Peyer's patch (tissue), 4 donors: ENCODE measurements at places on chromosomes 2 and 18. TPM values are rescaled to one million over a fixed set of nuclear protein-coding genes. Genes with fewer than 3 reads are reported as not detected.

GRCh38 chr2:34991508-34992274, 1363.9 kb upstream of the CRIM1 start:
- no peak for DNase-seq

DNA sequence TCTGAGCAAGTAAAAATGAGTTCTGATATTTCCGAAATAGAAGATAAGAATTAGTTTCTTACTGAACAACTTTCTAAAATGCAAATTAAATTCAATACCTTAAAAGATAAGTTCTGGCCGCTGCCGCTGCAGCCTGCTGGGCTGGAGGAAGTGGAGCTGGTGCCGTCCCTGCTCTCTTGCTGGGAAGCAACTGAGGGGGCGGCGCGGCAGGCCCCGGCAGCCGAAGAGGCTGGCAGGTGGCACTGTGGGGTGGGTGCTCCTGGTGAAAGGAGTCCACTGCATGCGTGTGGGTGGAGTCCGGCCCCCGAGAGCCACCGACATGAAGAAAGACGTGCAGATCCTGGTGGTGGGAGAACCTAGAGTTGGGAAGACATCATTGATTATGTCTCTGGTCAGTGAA, 89.5 kb upstream of the ZNF519 start:
- no peak for DNase-seq

The THUMPD2 gene
- 16.1 TPM for total RNA-seq

The CRYBA2 gene
- 14.2 TPM for total RNA-seq

DNA sequence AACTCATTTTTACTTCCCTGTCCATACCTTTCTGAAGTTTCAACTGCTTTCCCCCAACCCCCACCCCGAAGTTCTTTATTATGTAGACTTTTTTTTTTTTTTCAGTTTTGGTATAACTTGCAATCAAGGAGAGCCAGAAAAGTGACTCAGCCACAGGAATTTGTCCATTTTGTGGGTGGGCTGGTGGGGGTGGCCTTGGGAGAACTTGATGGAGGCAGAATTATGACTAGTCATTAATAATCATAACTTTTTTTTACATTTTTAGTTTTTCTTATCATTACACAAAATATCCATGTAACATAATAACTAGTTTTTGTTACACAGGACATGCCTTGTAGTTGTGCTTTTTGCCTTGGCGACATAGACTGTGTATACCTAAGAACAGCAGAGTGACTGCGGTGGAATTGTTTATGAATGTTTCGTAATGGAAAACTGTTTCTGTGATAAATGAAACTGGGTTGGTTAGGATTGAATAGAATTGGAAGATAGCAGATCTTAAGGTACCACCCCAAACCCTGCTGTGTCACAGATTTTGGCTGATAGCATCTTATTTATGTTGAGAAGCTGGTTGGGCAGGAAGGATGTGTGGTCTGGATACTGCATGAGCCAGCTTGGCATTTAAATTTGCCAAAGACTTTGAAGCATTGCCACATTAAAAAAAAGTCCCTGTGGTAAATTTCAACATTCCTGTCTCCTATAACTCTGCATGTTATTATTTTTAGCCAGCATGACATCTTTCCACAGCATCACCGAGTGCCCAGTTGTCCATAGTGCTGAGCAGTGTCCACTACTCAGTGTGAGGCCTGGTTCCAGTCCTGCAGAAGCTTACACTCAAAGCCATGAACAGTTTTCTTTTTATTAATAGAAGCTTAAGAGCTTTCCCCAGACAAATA, 30.7 kb downstream of the LYPD6B start:
- DNase-seq: no peak

- no peak for DNase-seq
These were observed 92.3 kb upstream of the PKDCC start for GRCh38 chr2:41955316-41956043.

GRCh38 chr2:173599821-173600359, 245.2 kb downstream of the CDCA7 start:
- DNase-seq: no peak

The TLX2 gene
- total RNA-seq: 0.53 TPM

- DNase-seq: no peak
These were observed 68.8 kb downstream of the ADI1 start for GRCh38 chr2:3450385-3451010.

GRCh38 chr2:190846746-190847145, 33.9 kb upstream of the GLS start:
- DNase-seq: no peak

DNA sequence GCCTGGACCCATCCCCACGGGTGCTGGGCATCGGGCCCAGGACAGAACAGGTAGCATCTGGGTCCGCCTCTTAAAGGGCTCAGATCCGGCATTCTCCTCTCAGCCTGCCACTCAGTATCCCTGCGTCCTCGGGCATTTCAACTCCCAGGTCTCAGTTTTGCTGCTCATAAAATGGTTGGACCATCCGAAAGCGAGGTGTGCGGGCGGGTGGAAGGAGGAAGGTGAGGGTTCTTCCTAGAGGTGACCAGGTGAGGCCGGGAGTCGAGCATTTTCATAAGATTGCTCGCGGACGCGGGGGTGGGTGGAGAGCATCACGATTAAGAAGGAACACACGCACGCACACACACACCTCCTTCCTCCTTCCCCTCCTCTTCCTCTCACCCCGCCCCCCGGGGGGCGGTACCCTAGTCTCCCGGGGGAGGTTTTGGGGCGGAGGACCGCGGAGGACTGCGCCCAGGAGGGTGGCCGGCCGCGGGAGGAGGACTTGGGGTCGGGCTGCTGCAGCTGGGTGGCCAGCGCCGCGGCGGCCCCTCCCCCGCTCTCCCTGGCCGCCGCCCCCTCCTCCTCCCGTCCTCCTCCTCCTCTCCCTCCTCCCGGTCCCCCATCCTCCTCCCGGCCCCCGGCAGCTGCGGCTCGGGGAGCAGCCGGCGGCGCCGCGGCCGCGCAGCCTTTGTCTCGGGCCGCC, 97.9 kb upstream of the GPR45 start:
- no peak for DNase-seq

DNA sequence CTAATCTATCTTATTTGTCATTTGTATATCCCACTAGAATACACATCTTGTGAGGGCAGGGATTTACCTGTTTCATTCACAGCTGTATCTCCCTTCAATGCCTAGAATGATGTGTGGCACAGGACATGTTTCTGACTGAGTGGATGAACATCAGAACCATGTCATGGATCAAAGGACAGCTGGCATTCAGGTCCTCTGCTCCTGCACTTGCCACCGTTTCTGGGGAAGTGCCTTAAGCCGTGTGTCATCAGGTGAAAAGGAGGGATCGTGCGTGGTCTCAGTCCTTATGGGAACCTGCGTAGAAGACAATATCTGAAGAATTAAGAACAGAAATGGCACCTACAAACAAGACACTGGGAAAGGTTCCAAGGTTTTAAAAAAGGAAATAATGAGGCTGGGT, 206.1 kb upstream of the GATA6 start:
- DNase-seq: no peak

The RAMP1 gene
- total RNA-seq: 40.1 TPM

GRCh38 chr2:130981667-130982066, 111.6 kb downstream of the FAM168B start:
- DNase-seq: no peak

DNA sequence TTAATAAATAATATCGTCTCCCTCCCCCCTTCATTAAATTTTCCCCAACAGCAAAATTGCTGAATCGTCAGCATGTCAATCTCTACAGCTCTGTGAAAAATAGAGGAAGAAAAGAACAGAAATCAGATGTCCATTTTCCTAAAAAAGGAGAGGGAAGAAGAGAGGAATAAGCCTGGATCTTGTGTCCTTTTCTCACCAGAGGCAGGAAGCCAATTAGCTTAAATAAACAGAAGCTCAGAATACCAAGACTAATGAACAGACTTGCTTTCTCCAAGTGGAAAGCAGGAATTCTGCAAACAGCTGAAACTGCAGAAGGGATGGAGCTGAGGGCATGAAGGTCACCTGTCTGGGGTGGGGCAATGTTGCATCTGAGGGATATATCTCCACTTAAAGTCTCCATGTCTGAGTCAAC, 265.7 kb downstream of the CCDC85A start:
- no peak for DNase-seq

- DNase-seq: no peak
These were observed 2.3 kb downstream of the WIPF1 start for GRCh38 chr2:174595116-174595809.

DNA sequence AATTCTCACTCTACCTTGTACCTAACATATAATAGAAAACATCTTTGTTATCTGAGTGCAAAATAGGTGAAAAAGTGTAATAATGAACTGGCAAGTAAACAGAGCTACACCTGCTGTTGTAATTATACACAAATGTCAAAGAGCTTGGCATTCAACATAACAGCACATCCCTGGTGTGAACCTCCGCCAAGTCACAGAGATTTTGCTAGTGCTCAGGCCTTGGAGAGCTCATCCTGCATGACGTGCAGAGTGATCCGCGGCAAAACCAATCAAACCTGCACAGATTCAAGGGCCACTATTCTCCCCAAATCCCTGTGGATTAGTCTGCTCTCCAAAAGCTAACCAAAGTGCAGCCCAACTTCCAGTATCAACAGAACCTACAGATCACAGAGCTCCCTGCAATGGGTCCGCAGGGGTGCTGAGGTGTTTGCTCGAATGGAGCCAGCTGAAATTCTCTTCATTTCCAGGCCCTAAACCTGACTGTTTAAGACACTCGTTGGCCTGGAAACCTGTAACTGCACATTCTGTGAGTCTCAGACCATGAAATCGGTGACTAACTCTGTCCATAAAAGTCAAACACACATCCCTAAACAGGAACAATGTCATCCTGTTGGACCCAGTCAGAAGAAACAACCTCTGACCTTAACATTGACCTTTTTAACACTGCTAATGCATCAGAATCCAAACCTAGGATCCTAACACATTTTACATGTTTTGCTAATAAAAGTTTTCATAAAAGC, 111.8 kb downstream of the EPB41L3 start:
- no peak for DNase-seq

GRCh38 chr18:39604836-39605235, 2039.2 kb upstream of the CELF4 start:
- no peak for DNase-seq

- no peak for DNase-seq
These were observed 88.4 kb upstream of the NPAS2 start for GRCh38 chr2:100731535-100731981.

The CTLA4 gene
- total RNA-seq: not detected

DNA sequence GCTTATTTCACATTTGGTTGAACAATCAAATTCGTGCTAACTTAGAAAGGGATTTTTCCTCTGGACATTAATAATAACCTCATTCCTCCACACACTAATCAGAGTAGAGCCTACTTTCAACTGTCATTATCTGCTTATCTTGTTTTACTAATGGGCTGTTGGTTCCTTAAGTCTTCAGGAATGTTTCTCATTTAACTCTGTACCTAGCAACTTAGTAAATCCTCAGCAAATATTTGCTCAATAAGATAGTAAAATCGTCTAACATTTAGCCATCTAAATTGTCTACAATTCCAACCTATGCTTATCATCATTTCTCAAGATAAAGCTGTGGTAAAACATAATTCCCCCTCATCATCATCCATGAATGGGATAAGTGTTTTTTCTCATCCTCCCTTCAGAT, 98.1 kb downstream of the CDH2 start:
- no peak for DNase-seq
